Hematopoietic multipotent progenitor cell treated with erythropoietin and hydrocortisone succinate and interleukin-3 and kit ligand, for 4 days (in vitro differentiated cells): ENCODE measurements at places on chromosomes 13 and 19.
A peak's percentile ranks its signal among the peaks of the same experiment; 100 is the strongest.

GRCh38 chr19:42287017-42287826, 14.7 kb upstream of the PRR19 start:
- no peak for DNase-seq

DNA sequence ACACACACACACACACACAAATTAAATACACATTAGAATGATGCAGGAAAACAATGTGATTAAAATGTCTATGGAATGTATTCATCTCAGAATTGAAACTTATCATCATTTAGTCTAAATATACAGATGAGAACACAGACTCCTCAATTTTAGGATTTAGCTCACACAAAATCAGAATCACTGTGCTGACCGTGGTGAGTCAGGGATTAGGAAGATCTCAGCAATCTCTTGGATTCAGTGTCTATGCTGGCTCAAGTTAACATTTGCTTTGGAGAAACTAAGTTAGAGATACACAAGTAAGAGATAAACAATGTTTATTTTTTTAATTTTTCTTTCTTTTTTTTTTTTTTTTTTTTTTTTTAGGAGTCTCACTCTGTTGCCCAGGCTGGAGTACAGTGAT, 323.6 kb downstream of the KLF12 start:
- no peak for DNase-seq

- no peak for DNase-seq
Measured at GRCh38 chr13:19658831-19659230, 25.4 kb downstream of the MPHOSPH8 start.

DNA sequence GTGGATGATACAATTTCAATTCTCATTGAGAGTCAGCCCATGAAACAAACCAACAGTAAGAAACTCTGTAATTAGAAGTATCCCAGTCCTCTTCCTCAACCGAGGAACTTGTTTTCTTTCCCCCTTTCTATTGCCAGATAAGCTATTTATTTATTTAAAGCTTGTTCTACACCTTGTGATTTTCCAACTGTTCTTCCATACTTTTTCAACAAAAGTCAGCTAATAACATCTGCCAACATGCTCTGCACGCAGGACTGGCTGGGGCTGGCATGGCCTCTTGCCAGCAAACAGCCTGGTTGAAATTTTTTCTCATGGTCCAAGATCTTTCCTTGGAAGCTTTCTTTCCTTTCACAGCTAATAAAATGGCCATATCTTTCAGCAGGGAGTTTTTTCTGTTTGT, 2.9 kb upstream of the IRS2 start:
- DNase-seq = no peak

- DNase-seq = no peak
Measured at GRCh38 chr19:13031917-13032623, 36.8 kb downstream of the NFIX start.

- no peak for DNase-seq
Measured at GRCh38 chr13:104414771-104415170, 1348.6 kb upstream of the SLC10A2 start.

GRCh38 chr19:6890401-6890913, 3.1 kb downstream of the ADGRE1 start:
- peak; percentile 33 for DNase-seq

GRCh38 chr13:62193919-62194318, 778.3 kb upstream of the PCDH20 start:
- DNase-seq = no peak

- peak; percentile 77 for DNase-seq
Measured at GRCh38 chr19:2636897-2637683, 65.4 kb downstream of the GNG7 start.

- no peak for DNase-seq
Measured at GRCh38 chr19:1467490-1468273, 11.3 kb downstream of the C19orf25 start.

DNA sequence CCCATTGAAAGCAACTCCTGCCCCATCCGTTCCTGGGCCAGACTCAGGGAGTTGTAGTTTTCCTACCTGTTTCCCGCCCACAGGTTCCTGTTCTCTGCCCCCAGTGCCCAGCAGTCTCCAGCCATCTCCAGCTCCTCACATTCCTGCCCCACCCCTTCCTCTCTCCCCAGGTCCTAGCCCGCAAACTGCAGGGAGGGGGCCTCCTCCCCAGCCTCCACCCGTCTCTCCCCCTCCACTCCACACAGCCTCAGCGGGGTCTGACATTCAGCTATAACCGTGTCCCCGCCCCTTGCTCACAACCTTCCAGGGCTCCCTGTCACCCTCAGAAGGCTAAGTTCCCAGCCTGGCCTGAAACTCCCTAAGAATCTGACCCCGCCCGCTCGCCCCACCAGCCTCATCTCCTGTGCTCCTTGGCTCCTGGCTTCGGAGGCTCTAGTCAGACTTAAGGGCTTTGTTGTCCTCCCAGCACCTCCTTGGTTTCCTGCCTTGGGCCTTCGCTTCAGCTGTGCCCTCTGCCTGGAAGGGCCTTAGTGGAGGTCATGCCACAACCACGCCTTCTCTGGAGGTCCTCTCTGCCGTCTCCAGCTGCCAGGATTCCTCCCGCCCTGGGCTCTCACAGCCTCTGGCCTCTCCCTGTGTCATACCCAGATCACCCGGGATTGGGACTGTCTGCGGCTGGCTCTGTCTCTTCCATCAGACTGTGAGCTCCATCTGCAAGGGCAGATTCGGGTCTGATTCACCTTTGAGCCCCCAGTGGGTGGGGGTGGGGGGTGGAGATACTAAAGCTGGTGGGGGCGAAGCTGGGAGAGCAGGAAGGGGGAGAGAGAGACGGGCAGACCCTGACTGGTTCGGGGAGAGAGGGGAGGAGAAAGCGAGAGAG, 5.1 kb upstream of the SPACA6 start:
- DNase-seq = peak; percentile 25

- peak; percentile 99 for DNase-seq
Measured at GRCh38 chr19:45641274-45642105, 2.3 kb upstream of the EML2 start.
